ENCODE measurements at places on chromosomes 1 and 21.

DNA sequence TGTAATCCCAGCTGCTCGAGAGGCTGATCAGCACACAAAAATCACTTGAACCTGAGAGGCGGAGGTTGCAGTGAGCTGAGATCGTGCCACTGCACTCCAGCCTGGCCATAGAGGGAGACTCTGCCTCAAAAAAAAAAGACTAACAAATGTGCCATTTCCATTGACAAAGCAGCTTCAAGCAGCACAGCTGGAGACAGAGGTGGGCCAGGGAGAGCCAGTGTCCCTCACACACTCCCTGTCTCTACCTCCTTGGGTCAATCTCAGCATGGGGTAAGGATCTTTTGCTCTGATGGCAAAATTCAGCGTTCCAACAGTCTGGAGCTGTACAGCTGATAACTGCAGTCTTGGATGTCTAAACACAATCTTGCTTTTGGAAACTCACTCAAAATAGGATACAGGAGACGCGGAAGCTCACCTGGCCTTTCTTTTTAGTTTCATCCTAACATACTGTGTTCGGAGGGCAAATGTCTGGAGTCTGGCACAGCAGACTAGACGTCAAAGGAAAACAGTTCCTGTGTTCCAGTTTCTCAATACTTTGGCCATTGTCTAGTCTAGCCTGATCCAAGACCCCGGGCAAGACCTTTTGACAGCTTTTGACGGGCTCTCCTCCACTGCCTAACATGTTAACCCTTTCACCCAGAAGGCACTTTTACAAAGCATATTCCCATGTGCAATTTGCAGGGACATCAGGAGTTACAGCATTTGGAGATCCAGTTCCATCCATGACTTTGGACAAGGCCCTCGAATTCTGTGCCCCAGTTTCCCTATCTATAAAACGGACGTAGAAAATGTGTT is 2.9 kb downstream of the RCC2 start:
- DNase-seq = peak; percentile 20

DNA sequence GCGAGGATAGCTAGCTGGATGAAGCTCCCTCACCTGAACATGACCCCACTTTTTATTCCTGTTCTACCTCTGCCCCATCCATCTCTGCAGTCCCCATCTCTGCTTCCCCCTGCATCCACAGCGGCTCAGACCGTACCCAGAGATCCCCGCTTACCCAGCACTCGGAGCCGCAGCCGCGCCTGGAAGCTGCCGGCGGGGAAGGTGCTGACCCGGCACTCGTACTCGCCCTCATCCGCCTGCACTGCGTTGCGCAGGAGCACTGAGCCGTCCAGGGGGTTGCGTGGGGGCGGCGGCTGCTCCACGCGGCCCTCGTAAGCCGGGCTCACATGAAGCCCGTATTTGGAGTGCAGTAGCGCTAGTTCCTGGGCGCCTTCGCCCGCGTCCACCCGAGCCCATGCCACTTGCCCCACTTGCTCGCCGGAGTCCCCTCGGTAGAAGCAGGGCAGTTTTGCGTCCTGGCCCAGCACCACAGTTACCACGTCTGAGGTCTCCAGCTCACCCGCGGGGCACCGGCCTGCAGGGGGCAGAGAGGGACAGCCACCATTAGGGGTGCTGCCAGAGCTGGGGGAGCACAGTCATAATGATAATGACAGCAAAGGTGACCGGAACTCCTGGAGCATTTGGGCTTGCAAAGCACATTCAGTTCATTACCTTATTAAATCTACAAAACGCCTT is 9.8 kb downstream of the NECTIN4 start:
- no peak for DNase-seq

DNA sequence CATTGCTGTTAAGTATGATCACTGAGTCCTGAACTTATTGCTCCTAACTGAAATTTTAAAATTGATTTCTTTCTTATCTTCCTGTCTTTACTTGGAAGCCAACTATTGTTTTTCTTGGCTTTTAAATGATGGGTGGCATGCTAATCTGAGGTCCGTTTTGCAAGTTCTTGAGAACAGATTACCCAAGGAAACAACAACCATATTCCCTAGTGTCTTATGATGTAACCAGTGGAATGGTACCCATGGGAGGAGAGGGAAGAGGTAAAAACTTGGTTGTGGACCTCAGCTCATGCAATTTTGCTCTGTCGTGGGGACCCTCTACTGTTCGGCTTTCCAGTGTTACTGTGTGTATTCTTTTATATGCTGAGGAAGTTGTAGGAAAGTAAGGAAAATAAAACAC is 454.8 kb upstream of the ADAMTS5 start:
- DNase-seq = no peak

GRCh38 chr1:24910751-24911650 is 19.1 kb downstream of the RUNX3 start:
- peak; percentile 58 for DNase-seq

GRCh38 chr1:33957854-33958253 is 94.0 kb downstream of the HMGB4 start:
- no peak for DNase-seq

- DNase-seq = no peak
These were observed 19.8 kb downstream of the RO60 start for GRCh38 chr1:193079187-193079586.

GRCh38 chr1:87024936-87025540 is 110.6 kb downstream of the HS2ST1 start:
- DNase-seq = peak; percentile 76

GRCh38 chr1:80441664-80442063 is 1359.1 kb upstream of the ADGRL2 start:
- DNase-seq = no peak

GRCh38 chr1:4613606-4614370 is 40.6 kb upstream of the AJAP1 start:
- no peak for DNase-seq

DNA sequence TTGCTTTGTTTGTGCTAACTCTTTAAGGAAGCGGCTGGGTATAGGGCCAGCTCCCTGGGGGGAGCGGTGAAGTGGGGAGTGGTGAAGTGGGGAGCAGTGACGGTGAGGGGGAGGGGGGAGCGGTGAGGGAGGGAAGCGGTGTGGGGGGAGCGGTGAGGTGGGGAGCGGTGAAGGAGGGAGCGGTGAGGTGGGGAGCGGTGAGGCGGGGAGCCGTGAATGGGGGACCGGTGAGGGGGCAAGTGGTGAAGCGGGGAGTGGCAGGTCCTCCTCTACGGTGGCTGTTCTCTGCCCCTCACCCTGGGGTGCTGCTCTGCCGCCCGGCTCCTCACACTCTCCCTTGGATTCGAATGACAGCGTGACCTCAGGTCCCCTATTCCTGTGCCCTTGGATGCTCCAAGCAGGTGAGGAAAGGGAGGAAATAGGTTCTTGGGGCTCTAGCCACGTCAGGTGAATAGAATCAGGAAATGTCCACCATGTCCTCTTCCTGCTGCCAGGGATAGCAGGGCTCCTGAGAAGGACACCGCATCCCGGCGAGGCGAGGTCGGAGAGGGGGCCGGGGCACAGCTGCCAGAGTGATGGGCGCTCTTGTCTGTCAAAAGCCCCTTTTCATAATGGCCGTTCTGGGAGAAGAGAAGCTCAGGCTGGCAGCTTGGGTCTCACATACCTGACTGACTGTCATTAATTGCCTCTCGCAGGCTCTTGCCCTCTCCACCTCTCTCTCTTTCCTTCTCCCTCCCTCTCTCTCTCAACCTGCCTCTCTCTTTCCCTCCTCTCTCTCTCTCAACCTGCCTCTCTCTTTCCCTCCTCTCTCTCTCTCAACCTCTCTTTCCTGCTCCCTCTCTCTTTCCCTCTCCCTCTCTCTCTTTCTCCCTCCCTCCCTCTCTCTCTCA is 134.2 kb downstream of the PGBD5 start:
- no peak for DNase-seq

- DNase-seq = no peak
These were observed 3.1 kb downstream of the PANK4 start for GRCh38 chr1:2523191-2523890.

DNA sequence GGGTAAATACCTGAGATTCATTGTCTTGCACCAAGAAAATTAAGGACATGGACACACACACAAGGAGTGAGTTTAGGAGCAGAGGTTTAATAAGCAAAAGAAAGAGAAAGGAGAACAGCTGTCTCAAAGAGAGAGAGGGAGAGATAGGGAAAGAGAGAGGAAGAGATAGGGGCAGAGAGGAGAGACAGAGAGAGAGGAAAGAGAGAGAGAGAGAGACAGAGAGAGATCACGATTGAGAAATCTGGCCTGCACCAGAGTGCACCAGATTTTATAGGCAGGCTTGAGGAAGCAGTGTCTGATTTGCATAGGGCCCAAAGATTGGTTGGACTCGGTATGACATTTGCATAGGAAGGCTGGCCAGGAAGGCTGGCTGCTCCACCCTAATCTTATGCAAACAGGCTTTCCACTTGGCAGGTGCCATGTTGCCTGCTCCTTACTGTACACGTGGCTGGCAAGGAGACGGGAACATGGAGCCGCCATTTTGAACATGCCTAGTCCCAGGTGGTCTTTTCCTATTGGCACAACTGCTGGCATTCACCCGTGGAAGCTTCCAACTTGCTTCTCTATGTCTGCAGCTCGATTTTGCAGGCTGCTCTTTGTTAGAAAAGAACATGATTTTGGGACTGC is 419.9 kb downstream of the ZP4 start:
- DNase-seq = peak; percentile 39

- DNase-seq = no peak
These were observed 16.4 kb downstream of the RNF220 start for GRCh38 chr1:44421446-44421884.

DNA sequence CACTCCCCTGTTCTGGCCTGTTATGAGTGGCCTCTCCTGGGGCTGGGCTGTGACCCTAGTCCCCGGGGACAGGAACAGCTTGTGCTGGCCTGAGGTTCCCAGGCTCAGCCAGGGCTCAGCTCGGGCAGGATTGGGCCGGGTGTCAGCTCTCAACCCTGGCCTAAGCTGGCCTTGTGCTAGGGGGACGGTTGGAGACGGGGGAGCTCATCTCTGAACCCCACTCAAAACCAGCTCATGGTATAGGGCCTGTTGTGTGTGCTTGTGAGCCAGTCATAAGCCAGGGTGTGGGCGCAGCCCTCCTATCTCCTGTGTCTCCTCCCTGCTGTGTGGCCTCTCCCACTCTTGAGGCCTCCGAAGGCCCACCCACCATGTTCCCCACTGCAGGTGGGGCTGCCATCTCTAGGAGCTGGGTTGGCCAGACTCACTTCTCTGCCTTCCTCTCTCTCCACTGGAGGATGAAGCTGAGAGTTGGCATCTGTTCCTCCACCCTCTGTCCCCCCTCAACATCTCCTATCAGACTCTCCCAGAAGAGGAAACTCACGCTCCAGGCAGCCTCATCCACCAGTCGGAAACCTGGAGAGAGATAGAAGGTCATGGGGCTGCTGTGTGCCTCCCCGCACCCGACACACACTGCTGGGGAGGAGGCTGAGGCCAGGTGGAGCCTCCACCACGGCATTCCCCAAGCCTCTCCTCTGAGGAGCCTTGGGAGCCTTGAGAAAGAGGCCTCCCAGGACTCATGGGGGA is 1.4 kb downstream of the PEAR1 start:
- DNase-seq = no peak

DNA sequence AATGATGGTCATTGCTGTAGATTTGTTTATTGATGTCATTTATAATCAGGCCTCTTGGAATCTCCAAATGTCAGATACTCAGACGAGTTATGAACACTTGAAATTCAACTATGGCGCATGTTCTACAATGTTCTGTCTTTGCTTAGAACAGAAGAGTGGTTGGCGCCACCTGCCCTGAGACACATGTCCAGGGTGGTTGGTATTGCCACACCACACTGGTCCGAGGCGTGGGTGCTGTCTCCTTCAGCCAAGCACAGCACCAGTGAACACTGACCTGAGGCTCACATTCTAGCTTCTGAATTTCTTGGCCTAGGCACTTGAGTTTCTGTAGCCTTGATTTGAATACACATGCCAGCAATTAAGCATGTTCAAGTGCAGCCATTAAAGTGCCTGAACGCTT is 10.1 kb upstream of the BMP8A start:
- DNase-seq = no peak

DNA sequence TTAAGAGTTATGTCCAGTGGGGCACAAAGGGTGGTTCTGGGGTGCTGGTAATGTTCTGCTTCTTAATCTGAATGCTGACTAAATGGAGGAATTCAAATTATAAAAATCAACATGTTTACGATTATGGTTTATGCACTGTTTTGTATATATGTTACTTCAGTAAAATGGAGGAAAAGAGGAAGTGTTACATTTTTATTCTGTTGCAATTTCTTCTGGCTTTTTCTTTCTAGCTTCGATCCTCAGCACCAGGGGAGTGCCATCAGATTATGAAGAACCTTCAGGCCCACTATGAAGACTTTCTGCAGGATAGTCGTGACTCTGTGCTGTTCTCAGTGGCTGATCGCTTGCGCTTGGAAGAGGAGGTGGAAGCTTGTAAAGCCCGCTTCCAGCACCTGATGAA is 105.5 kb downstream of the MACF1 start:
- DNase-seq = no peak

GRCh38 chr21:26769613-26770188 is 75.5 kb downstream of the ADAMTS1 start:
- DNase-seq = peak; percentile 44

DNA sequence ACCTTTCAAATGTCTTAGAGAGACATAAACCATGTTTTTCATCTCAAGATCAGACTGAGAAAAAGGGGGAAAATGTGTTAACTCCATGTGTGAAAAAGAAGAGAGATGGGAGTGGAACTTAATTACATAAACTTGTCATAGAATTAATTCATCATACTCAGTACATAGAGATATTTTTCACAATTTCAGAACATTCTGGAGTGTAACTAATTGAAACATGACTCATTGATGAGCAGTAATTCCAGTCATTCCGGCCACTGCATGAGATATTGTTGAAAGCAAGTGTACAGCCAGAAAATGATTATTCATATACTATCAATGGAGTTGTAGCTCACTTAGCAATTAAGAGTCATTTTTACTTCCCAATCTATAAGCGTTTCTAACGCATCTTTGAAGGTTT is 739.3 kb downstream of the LTN1 start:
- DNase-seq = no peak

- no peak for DNase-seq
These were observed 39.5 kb downstream of the ERI3 start for GRCh38 chr1:44315521-44315920.

DNA sequence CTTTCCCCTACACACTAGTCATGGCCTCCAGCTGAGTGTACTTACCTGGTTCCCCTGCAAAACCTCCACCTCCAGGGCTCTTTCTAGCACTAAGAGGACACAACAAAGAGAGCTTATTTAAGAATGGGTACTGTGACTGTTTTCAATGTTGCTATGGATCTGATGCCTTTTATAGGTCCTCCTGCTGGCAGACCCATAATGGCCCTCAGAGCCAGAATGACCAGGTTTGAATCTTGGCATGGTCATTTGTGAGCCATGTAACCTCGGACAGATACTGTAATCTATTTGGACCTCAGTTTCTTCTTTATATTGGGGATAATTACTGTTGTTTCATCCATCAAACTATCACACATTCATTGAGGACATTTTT is 137.6 kb upstream of the USP24 start:
- DNase-seq = peak; percentile 88

DNA sequence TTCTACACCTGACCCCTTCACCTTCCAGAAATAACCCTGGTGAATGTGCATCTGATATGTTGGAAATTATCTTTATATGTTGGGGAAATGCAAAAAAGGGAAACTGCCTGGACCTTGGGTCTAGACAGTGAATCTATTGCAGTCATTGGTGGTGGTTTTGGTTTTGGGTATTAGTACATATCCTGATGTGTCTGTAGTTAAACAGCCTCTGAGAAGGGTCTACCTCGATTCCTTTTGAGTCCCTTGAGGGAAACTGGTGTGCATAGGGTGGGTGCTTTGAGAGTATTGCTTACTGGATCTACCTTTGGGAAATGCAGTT is 127.3 kb upstream of the KIAA0040 start:
- DNase-seq = no peak
